ENCODE measurements at places on chromosomes 1 and 21.

GRCh38 chr1:177185209-177185608, 14.5 kb downstream of the BRINP2 start:
- DNase-seq, result no peak

GRCh38 chr1:208601561-208601960, 357.4 kb upstream of the PLXNA2 start:
- DNase-seq, result no peak

DNA sequence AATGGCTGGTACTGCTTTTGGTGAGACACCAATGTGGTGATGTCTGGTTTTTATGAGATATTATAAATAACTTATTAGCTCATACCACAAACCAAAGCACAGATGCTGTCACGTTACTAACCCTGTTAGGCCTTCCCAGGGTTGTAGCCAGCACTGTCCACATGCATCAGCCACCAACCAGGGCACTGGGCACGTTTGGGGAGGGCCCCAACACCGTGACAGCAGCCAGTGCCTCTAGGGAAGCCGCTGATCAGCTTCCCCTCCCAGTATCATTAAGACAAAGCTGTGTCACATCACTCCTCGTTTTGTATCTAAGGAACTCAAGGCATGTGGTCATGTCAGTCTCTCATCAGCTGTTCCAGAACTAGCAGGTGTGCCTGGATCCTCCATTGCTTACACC, 13.9 kb downstream of the URB1 start:
- peak; percentile 45 for DNase-seq

DNA sequence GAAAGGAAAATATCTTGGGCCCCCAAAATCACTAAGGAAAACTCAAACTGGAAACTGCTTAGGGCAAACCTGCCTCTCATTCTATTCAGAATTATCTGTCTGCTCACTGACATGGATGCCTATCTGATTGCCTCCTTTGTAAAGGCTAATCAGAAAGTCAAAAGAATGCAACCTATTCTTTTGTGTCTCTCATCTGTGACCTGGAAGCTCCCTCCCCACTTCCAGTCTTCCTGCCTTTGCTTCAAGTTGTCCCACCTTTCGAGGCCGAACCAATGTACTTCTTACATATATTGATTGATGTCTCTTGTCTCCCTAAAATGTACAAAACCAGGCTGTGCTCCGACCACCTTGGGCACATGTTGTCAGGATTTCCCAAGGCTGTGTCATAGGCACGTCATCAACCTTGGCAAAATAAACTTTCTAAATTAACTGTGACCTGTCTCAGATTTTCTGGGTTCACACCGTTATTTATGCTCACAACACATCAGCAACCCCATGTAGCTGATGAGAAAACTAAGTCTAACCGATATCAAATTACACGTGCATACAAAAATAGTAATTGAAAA, 302.3 kb upstream of the NRIP1 start:
- DNase-seq, result no peak

DNA sequence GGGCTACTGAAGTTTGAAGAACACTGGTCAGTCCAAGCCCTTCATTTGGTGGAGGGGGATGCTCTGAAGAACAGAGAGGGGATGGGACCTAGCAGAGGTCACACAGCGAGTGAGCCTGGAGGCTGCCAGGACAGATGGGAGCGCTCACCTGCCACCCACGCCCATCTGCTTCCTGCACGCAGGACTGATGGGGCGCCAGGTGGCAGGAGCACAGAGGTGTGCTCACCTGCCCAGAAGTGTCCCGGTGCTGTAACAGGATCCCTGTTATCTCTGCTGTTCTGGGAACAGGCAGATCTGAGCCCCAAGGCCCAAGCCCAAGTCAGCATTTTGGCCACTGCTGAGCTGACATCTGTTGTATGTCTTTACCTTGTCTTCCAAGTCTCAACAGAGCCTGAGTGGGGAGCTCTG, 40.5 kb downstream of the EPHB2 start:
- DNase-seq, result no peak

Data from BJ (cell line).